Activated T-cell treated with anti-CD3 and anti-CD28 coated beads, Interleukin-2, amount 50 U/mL, for 72 hours (primary cell): ENCODE measurements at places on chromosomes 7 and 10. TPM values are rescaled to one million over a fixed set of nuclear protein-coding genes. Genes with fewer than 3 reads are reported as not detected.

GRCh38 chr10:23870651-23871610 is 338.0 kb upstream of the KIAA1217 start:
- H3K27ac ChIP-seq: no peak overlapping the region
- no peak for DNase-seq
- H3K27me3 ChIP-seq: peaks cover 12% of the 10 kb centered on the region
- H3K4me1 ChIP-seq: no peaks in the 10 kb centered on the region
- no peak overlapping the region for H3K4me3 ChIP-seq
- H3K36me3 ChIP-seq: no peaks in the 10 kb centered on the region

GRCh38 chr7:96920713-96921112 is 84.6 kb upstream of the DLX6 start:
- H3K27me3 ChIP-seq: peaks cover 30% of the 10 kb centered on the region
- H3K36me3 ChIP-seq: no peaks in the 10 kb centered on the region
- DNase-seq: no peak
- no peak overlapping the region for H3K27ac ChIP-seq
- H3K4me1 ChIP-seq: no peaks in the 10 kb centered on the region

- no peak overlapping the region for H3K4me3 ChIP-seq
- H3K36me3 ChIP-seq: peaks cover 6% of the 10 kb centered on the region
- H3K27me3 ChIP-seq: no peaks in the 10 kb centered on the region
- no peak for DNase-seq
Observed at GRCh38 chr10:16481052-16481728, 40.5 kb downstream of the C1QL3 start.

- H3K27me3 ChIP-seq: peaks cover 7% of the 10 kb centered on the region
- no peaks in the 10 kb centered on the region for H3K36me3 ChIP-seq
- H3K4me1 ChIP-seq: peaks cover 16% of the 10 kb centered on the region
- DNase-seq: no peak
- no peak within 1 kb of the TSS for H3K4me3 ChIP-seq
Observed at GRCh38 chr10:73641328-73642060, at the start of gene MYOZ1. TSS of gene MYOZ1 (minus strand) at chr10:73641474. CDS start at chr10:73640017, 1,457 bp downstream.

The NME8 gene
- not detected for total RNA-seq

GRCh38 chr10:42753507-42754154 is 29.0 kb upstream of the BMS1 start:
- no peak overlapping the region for H3K27ac ChIP-seq
- H3K27me3 ChIP-seq: peaks cover 35% of the 10 kb centered on the region
- peaks cover 6% of the 10 kb centered on the region for H3K4me1 ChIP-seq
- no peaks in the 10 kb centered on the region for H3K36me3 ChIP-seq
- no peak for DNase-seq
- peak overlapping the region; percentile 88 for H3K4me3 ChIP-seq

DNA sequence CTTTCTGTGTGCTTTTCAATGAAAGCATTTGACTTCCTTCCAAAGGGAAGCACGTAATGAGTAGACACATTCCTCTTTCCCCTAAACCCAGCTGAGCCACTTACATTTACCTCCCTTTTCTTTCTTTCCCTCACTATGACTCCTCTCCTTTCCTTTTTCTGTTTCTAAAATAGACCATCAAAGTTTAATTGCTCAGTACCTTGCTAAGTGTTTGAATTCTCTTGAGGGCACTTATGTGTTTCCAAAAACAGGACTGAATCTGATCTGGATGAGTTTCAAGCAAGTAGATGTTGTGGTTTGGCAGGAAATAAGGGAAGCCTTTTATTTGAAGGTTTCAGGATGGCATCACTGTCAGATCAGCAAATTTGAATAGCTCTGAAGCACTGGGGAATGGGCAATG is 396.2 kb downstream of the REEP3 start:
- H3K27me3 ChIP-seq: peaks cover 5% of the 10 kb centered on the region
- H3K36me3 ChIP-seq: no peaks in the 10 kb centered on the region
- no peak overlapping the region for H3K4me3 ChIP-seq
- DNase-seq: no peak
- no peaks in the 10 kb centered on the region for H3K4me1 ChIP-seq
- H3K27ac ChIP-seq: no peak overlapping the region

GRCh38 chr7:112708236-112708635 is 82.0 kb downstream of the TMEM168 start:
- no peaks in the 10 kb centered on the region for H3K27me3 ChIP-seq
- no peak overlapping the region for H3K27ac ChIP-seq
- H3K4me3 ChIP-seq: no peak overlapping the region
- no peaks in the 10 kb centered on the region for H3K4me1 ChIP-seq
- no peak for DNase-seq
- no peaks in the 10 kb centered on the region for H3K36me3 ChIP-seq

GRCh38 chr10:103197903-103198302 is 4.8 kb upstream of the NT5C2 start:
- H3K4me1 ChIP-seq: peaks cover 26% of the 10 kb centered on the region
- H3K4me3 ChIP-seq: peak overlapping the region; percentile 3
- H3K36me3 ChIP-seq: no peaks in the 10 kb centered on the region
- H3K27ac ChIP-seq: peak overlapping the region; percentile 16
- peaks cover 10% of the 10 kb centered on the region for H3K27me3 ChIP-seq
- no peak for DNase-seq

- peaks cover 34% of the 10 kb centered on the region for H3K4me1 ChIP-seq
- peak overlapping the region; percentile 83 for H3K27ac ChIP-seq
- DNase-seq: no peak
- H3K27me3 ChIP-seq: no peaks in the 10 kb centered on the region
- peak overlapping the region; percentile 68 for H3K4me3 ChIP-seq
Observed at GRCh38 chr7:137920637-137921399, 74.0 kb upstream of the DGKI start.

DNA sequence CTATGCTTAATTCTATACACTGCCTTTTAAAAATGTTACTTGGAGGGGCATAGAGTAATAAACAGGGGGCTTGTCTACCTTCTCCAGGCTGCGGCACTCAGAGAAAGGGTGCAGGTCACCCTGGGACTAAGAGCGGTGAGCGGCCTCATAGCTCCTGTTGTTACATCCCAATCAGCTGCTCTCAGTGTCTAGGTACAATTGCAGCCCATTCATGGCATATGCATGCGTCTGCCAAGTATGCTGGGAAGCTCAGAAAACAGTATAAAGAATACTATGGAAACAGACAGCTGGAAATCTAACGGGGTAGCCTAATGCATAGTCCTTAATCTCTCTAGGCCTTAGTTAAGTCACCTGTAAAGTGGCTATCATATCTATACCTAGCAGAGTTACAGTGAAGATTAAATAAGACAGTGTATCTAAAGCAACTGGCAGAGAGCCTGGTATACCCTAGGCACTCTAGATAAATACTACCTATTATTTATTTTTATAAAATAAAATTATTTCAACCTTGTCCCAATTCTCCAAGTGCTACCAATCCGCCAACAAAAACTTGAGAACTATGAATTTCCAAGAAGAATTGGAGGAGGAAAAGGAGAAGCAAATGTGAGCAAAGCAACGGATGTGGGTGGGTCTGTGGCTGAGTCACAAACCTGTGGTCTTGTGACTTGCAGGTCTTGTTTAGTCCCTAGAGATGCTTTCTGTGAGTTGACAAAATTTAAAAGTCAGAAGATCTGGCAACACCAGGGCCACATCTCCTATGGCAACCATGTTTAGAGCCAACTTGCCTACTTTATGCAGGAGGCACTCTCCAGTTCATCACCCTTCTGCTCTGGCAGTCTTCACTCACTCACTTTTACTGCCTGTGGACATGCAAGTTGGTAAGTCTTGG is 183.0 kb downstream of the RAPGEF5 start:
- peak; percentile 32 for DNase-seq
- no peak overlapping the region for H3K4me3 ChIP-seq
- no peaks in the 10 kb centered on the region for H3K27me3 ChIP-seq
- H3K27ac ChIP-seq: no peak overlapping the region
- peaks cover 8% of the 10 kb centered on the region for H3K4me1 ChIP-seq
- no peaks in the 10 kb centered on the region for H3K36me3 ChIP-seq

DNA sequence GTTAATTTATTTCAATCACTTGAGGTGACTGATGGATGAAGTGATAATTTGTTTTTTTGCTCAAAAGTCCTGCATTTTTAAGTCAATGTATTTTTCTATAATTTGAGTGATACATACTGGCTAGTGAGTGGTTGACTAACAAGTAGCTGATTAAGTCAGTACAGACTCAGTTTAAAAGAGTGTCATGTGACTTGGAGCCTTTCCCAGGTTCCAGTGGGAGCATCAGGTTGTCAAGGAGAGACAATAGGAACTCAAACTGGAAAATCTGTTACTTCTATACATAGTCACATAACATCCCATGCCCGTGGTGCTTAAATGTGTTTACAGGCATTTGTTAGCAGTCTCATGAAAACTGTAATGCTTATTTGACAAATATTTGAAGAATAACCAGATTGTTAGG is 154.7 kb downstream of the ANK3 start:
- DNase-seq: no peak
- H3K27me3 ChIP-seq: no peaks in the 10 kb centered on the region
- peaks cover 45% of the 10 kb centered on the region for H3K4me1 ChIP-seq
- peaks cover 4% of the 10 kb centered on the region for H3K36me3 ChIP-seq
- H3K4me3 ChIP-seq: no peak overlapping the region

GRCh38 chr7:157980774-157981173 is 606.8 kb downstream of the PTPRN2 start:
- H3K4me1 ChIP-seq: no peaks in the 10 kb centered on the region
- DNase-seq: no peak
- H3K27ac ChIP-seq: no peak overlapping the region
- no peaks in the 10 kb centered on the region for H3K27me3 ChIP-seq
- H3K4me3 ChIP-seq: no peak overlapping the region

- H3K27ac ChIP-seq: no peak overlapping the region
- no peaks in the 10 kb centered on the region for H3K36me3 ChIP-seq
- DNase-seq: no peak
- no peaks in the 10 kb centered on the region for H3K27me3 ChIP-seq
- H3K4me1 ChIP-seq: no peaks in the 10 kb centered on the region
Observed at GRCh38 chr7:35492451-35493175, 202.3 kb downstream of the HERPUD2 start.

- no peak overlapping the region for H3K4me3 ChIP-seq
- H3K36me3 ChIP-seq: peaks cover 6% of the 10 kb centered on the region
Observed at GRCh38 chr7:87831097-87831496, 45.1 kb downstream of the SLC25A40 start.

- H3K27ac ChIP-seq: no peak overlapping the region
- peaks cover 23% of the 10 kb centered on the region for H3K27me3 ChIP-seq
- H3K36me3 ChIP-seq: no peaks in the 10 kb centered on the region
- DNase-seq: no peak
- H3K4me1 ChIP-seq: no peaks in the 10 kb centered on the region
Observed at GRCh38 chr7:94142281-94142680, 138.1 kb upstream of the BET1 start.
